AG04450 (cell line): ENCODE measurements at places on chromosomes 2 and 18.

GRCh38 chr2:207779523-207779922 lies 9.8 kb upstream of the FZD5 start:
- no peak for DNase-seq

DNA sequence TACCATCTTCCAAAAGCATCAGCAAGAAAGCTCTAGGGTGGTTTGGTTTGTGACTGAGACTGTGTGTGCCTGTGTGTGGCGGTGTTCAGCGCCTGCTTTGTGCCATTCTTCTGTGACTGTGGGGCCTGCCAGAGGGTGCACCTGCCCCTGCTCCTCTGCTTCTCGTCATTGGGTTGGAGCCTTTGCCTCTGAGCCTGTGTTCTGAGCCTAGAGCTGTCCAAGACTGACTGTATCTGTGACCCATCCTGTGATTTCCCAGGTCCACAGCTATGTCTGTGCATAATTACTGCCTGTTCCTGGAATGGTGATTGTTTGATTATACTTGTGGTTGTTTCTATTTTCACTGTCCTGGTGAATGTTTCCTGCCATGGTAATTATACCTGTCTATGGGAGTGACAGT lies 57.1 kb upstream of the KLHL29 start:
- no peak for DNase-seq

DNA sequence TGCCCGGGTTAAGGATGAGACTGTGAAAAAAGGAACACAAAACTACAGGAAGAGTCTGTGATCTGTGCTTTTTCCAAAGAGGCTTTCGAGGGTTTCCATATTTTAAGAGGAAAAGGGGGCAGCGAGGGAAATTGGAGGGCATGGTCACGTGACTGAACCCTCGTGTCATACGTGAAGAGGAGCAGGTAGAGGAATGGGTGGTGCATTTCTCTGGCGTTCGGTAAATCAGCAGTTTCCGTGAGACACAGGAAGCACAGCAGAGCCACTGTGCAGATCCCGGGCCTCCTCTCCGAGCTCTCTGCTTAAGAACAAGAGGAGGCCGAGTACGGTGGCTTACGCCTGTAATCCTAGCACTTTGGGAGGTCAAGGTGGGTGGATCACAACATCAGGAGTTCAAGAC lies 219.7 kb downstream of the NDUFA10 start:
- DNase-seq: no peak

DNA sequence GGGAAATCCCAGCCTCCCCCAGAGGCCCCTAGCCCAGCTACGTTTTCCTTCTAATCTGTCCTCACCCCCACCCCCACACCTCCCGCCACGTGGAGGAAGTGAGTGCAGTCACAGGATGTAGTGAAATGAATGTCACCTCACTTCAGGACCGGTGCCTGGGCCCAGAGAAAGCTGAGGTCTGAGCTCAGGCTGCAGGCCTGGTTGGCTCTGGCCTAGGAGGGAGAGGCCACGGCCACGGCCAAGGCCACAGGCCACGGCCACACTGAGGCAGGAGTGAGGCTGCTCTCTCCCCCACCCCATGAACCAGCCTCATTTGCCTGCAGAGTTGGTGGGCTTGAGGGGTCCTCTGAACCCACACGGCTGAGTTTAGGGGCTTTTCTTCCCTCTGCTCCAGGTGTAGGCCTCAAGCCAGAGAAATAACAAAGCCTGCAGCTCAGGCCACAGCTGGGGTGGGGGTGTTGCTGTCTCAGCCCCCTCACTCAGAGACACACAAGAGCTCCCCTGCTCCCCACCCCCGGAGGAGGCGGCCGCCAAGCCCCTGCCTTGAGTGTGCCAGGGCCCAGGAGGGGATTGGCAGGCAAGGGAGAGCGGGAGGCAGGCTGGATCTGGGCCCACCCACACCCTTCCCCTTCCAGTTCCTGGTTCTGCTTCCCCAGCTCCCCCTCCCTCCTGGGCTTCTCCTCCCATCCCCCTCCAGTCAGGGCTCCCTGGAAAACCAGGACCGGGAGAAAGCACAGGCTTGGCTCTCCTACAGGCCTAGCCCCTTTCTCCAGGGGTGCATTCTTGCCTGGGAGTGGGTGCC lies 27.0 kb downstream of the DNMT3A start:
- no peak for DNase-seq

GRCh38 chr2:73176881-73177644 lies 25.3 kb upstream of the NOTO start:
- DNase-seq: peak; percentile 55
